ENCODE measurements at places on chromosomes 12 and 14.

DNA sequence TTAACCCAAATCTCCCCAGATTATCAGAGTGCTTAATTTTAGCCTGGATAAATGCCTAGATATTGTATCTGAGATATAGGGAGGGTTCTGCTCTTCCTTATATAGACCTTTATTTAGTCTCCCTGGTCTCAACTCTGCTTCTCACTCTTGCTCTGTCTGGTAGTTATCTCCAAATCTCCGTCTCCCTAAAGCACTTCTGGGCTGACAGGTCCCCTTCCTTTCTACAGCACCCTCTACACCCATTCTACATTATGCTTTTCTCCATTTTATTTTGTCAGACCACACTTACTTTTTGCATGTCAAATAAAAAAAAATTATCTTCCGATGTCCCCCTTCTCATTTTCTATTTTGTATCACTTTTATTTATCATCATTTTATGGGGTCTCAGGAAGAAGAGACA, 2.0 kb upstream of the ERC1 start:
- no peak for DNase-seq

DNA sequence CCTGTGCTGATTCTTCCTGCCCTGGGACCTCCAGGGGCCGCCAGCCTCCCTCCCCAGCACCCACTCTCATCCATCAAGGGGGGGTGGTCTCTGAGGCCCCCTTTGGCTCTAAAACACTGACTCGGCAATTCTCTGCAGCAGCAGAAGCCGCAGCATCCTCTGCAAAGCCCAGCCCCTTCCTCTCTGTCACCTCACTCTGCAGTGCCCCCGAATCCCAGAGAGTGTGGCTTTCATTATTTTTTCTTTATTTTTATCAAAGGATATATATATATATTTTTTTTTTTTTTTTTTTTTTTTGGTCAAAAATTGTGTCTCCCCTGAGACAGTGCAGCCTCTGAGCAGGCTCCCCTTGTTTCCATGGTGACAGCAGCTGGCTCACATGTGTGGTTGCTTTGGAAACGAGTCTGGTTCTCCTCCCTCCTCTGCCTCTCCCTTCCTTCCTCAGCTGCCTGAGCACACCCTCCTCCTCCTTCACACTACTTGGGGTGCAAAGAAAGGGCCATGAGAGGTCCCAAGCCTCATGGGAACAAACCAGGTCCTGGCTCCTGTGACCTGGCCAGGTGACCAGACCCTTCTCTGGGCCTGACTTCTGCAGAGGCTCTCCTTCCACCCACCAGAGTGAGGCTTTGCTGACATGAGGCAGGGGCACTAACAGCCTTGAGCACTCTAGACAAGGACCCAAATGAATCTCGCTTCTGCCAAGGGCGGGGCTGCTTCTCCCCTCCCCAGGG, 100.5 kb downstream of the LRRC74A start:
- DNase-seq: peak; percentile 58

DNA sequence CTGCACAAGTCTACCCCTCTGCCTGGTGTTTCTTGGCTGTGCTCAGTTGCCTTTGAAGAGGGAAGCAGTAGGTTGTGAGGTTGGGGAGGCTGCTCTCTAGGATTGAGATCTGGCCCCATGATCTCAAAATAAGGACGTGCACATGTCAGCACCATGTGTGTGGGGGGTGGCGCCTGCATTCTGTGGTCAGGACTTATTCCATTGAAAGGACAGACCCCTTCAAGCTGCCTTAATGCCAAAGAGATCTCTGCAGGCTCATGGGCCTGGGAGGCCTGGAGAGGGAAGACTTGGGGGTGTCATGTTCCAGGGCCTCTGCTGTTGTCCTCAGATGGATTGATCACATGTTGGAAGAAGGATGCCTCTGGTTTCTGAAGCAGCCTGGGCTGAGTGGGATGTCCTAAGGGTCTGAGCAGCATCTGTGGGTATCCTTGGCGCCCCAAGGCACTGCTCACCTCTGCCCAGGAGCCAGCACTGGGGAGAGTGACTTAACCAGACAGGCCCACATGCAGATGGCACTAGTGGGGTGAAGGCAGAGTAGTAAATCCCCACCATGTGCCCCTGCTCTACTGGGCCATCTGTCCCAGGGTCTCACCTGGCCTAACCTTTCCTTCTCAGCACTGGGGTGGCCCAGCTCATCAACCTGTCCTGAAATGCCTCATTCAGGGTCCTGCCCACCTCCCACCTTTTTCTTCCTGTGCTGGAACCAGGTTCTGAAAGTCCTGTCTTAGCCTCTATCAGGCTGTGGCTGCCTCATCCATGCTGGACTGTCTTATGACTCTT, 118.9 kb downstream of the ADGRD1 start:
- no peak for DNase-seq

DNA sequence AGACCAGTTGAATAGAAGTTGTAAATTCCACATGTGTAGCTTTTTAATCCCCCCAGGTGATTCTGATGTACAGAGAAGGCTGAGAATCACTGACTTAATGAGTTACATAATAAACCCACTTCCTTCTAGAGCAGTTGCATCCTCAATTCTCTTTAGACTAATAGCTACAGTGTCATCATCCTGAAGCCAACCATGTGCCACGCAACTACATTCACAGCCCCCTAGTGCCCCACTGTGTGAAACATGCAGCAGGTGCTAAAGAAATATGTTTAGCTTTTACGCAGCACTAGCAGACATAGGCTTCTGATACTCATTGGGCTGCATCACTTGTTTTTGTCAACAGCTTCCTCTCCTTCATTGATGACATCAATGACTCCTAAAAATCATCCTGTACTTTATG, 1168.3 kb downstream of the BCL11B start:
- DNase-seq: no peak

GRCh38 chr12:21913823-21914222, 27.4 kb downstream of the ABCC9 start:
- DNase-seq: no peak

DNA sequence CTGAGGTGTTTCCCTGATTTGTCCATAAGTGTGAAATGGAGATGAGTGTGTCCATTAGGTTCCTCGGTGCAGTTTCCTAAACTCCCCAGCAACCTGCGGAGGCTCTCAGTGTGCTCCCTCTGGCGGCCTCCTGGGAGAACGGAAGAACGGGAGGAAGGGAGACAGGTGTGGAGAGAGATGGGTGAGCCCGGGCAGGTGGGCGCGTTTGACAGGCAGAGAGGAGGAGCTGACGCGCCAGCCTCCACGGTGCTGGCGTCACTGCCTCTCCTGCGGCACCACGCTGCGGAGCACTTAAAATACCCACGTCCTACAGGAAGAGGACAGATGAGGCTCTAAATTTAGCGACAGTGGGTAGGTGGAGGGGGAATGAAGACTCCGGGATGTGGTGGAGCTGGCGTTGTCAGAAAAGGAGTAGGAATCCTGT, 26.8 kb upstream of the PEX5 start:
- peak; percentile 24 for DNase-seq

DNA sequence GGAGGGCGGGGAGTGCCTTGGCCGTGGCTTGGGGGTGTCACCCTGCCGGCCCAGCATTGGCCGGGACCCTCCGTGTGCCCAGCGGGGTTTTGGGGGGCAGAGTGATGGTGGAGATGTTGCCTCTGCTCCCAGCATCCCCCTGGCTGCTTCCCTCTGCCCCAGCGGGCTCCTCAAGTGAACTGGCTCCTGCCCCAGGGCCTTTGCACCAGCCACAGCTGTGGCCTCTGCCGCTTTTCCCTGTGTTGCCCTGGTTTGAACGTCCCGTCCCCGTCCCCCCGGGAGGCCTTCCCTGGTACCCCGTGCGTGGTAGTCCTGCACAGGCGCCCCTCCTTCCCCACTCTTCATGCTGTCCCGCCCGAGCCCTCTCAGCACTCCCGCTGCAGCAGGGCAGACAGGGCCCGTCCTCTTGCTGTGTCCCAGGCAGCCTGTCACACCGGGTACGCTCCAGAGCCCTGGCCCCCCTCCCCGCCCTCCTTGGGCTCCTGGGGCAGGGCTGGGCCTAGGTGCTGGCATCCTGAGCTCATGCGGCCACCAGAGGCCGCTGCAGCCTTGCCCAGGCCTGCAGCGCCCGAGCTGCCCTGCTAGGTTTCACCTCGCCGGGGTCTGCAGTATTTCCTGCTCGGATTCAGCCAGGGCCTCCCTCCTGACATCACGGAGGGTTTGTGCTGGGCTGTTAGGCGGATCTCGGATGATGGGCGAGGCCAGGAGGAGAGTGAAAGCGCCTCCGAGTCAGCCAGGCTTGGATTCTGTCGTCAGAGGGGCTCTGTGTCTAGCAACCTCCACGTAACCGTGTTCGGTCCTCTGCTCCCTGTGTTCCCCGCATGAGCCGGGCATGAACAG, 9.5 kb downstream of the NOC4L start:
- peak; percentile 49 for DNase-seq

DNA sequence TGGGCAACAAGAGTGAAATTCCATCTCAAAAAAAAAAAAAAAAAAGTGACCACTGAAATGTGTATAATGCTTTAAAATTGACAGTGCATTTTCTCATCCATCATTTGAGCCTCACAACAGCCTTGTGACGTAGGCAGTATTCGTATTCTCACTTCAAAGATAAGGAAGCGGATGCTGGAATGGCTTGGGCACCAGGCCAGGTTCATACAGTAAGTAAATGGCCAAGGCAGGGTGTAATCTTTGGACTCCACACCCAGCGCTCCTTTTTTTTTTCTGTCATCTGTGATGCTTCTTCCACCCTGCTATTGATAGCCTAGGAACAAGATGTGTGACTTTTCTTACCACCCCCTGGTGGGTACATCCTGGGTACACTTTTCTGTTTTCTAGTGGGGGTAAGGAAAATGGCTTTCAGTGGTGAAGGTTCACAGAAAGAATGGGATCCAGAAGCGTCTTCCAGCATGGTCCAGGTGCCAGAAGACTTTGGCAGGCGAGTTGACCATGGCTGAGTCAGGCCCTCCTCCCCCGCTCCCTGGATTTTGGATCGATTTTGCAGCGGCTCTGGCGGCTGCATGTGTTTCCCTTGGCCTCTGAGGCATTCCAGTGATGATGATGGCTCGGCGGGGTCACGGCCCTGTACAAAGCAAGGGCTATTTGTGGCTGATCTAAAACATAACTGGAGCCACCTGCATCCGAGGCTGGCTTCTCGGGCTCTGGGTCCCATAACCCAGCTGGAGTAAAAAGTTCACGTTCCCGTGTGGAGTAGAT, 110.6 kb downstream of the CACNA1C start:
- peak; percentile 94 for DNase-seq

- no peak for DNase-seq
These were observed 30.8 kb downstream of the PAWR start for GRCh38 chr12:79659961-79660431.

GRCh38 chr12:53226815-53227214, 5.2 kb downstream of the RARG start:
- DNase-seq: no peak

DNA sequence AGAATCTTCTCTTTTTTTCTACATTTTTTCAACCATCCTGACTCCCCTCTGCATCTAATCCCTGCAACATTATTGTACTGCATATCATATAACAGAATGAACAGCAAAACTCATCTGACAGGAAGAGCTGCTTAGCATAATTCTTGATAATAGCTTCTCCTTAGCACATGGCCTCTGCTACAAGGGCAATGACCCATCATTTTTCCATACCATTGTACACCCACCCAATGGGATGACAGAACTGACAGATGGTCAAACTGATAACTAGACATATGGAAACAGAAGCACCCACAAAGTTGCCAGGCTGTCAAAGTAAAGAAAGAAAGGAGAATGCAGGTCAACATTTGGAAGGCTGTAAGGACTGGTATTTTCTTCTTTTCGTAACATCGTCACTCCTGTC, 390.4 kb upstream of the USP15 start:
- no peak for DNase-seq

- DNase-seq: peak; percentile 52
These were observed 78.0 kb downstream of the LRRC74A start for GRCh38 chr14:76904100-76904739.

DNA sequence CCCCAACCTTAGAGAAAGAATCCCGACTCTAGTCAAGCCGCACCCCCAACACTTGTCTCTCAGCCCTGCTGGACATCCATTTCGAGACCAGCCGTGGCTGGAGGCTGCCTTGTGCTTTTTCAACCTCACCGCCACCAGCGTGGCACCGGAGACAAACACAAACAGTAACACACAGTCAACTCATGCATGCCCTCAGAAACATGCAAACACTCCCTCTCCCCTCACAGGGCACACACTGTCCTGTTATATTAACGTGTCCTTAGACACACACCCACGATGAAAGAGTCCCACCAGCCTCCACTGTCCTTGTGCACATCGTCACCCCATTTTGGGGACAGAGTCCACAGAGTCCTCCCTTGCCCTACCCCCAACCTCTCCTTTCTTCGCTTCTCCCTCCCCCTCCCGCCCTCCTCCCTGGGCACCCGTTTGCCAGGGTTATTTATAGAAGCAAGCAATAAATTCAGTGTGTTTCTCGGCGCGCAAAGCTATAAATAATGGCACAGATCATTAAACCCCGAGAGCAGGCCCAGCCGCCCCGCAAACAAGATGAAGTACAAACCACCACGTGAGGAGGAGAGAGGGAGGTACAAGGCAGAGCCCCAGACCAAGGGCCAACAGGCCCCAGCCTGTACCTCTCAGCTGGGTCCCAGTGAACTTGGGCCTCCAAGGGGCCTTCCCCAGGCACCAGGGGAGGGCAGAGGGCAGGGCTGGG, 27.9 kb downstream of the SMUG1 start:
- DNase-seq: no peak

GRCh38 chr12:5220835-5221234, 177.2 kb downstream of the KCNA5 start:
- no peak for DNase-seq

Data from mucosa of gallbladder (tissue), 1 donor.